ENCODE measurements at places on chromosomes 1 and 21.

- DNase-seq, result no peak
These were observed 35.1 kb downstream of the NUAK2 start for GRCh38 chr1:205286335-205286950.

DNA sequence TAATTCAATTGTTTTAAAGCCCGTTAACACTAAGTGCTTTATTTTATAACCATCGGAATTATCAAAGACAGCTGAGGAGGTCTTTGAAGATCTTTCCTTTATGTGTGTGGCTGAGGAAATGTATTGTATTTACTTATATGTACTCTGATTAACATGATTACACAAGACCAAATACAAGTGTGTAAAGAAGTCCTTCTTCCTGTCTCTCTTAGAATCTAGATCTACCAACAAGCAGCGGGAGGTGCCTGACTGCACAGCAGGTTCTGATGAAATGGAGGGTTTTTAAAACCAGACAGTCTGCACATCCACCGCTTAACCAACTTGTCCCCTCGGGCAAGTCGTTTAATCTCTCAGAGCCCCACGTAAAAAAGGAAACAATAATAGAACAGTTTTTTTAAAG is 240.5 kb upstream of the MAP1LC3C start:
- DNase-seq, result no peak

DNA sequence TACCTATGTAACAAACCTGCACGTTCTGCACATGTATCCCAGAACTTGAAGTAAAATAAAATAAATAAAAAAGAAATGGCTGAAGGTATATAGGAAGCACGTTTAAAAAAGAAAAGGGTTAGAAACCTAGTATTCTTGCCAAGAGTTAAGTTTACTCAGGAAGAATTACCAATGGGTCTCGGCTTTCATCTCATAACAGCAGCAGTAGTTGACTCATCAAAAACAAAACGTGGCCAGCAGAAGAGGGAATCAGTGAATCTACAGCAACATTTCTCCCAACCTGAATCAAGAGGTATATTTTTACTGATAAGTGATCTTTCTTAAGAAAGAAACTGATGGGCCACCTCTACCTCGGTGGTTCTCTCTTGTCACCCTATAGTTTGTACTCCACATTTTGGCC is 340.3 kb downstream of the BRINP2 start:
- DNase-seq, result no peak

- DNase-seq, result no peak
These were observed 750 bp downstream of the NECAP2 start for GRCh38 chr1:16441282-16441665.

DNA sequence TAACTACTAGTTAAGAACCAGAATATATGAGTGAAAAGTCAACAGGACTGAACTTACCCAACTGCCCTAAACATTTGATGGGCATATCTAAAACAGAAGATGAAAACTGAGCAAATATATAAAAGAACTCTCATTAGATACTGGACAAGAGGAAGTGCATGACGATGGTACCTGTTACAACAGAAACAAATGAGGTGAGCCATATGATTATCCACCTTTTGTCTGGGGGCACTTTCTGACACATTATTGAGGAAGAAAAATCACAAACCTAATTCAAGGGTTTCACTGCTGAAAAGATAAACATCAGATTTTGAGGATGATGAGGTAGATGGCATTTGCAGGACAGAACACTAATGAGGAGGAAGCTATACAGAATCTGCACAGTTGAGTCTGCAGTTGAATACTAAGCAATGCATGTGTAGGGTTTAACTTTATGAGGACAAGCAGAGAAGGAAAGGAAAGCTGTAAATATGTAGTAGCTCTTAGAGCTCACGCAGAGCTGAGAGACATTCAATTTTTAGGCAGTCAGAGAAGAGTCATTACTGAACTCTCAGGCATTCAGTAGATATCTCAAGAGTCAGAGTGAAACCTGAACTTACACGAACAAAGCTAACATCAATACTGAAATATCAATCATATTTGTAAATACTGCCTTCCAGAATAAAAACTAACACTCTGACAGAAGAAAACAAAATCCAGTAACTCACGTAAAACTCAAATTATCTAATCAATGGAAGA is 262.1 kb downstream of the AKT3 start:
- no peak for DNase-seq

DNA sequence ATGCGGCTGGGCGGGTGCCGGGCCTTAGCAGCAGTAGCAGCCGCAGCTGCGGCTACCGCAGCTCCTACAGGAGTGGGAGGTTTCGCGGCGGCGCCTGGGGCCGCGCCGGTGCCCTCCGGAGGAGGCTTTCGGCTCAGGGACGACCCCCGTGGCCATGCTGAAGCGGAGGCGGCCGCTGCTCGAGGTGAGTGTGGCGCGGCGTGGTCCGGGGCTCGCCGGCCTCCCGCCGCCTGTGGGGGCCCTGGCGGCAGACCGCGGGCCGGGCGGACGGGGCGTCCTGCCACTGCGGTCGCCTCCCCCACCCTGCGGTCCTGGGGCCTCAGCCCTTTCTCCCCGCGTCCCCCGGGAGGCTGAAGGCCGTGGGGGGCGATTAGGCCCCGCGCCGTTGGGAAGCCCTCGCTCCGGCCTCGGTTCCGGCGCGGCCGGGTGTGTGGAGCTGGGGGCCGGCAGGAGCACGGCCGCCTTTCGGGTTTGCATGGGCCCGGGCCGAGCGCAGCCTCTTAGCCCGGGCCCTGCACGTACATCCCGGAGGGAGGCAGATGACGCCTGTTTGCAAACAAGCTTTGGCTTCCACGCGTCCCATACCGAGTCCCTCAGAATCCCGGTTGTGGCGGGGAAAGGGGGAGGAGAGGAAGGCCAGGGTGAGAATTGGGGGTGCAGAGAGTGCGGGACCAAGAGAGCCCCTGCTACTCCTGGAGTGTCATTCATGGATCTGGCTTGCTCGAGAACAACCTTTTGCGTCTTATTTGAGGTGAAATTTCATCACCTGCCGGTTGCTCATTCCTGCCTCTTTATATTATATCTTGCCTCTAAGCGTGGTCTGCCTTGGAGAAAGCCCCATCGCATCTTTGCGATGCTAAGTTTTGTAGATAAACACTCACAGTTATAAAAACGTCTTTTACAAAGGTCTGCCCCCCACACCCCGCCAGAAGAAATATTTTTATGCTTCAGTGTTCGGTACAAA is 613 bp downstream of the ZFYVE9 start:
- DNase-seq, result no peak

DNA sequence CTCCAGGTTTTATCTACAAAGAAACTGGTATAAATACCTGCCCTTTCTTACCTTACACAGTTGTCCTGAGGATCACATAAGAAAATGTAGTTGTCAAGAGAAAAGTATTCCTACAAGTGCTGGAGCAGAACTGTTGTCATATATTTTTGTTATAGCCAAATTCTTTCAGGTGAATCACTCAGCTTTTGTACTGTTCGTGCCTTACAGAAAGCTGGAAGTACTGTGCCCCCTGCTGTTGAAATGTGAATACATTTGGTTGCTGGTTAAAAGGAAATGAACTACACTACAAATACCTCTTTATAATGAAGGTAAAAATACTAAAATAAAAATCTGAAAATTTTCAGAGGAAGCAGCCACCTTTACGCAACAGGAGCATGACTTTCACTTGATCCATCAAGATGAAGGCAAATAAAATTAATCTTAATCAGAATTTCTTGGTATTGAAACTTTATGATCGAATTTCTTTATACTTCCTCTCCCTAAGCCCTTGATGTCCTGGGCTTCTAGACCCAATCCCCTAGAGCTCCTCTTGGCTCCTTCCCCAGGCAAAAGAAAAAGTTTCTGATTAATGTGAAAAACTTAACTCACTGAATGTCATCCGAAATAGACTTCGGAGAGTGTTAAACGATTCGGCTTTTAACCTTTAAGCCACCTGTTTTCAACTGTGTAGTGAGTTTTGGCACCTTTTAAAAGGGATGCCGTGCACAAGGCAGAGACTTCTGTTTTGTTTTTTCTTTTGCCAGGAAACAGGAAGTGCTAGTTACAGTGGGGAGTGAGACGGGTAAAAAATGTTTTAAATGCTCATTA is 12.5 kb downstream of the CHML start:
- DNase-seq, result peak; percentile 53

- no peak for DNase-seq
These were observed 315.3 kb upstream of the C1orf174 start for GRCh38 chr1:4215391-4215790.

GRCh38 chr1:174999936-175000696 is at the start of gene CACYBP:
CACYBP (plus strand) TSS chr1:174999947; CDS start chr1:175000181, 234 bp downstream.
- no peak for DNase-seq

GRCh38 chr1:104780470-104781078 is 1030.9 kb downstream of the AMY1C start:
- no peak for DNase-seq

- DNase-seq, result no peak
These were observed 31.7 kb upstream of the COG2 start for GRCh38 chr1:230610589-230610988.

DNA sequence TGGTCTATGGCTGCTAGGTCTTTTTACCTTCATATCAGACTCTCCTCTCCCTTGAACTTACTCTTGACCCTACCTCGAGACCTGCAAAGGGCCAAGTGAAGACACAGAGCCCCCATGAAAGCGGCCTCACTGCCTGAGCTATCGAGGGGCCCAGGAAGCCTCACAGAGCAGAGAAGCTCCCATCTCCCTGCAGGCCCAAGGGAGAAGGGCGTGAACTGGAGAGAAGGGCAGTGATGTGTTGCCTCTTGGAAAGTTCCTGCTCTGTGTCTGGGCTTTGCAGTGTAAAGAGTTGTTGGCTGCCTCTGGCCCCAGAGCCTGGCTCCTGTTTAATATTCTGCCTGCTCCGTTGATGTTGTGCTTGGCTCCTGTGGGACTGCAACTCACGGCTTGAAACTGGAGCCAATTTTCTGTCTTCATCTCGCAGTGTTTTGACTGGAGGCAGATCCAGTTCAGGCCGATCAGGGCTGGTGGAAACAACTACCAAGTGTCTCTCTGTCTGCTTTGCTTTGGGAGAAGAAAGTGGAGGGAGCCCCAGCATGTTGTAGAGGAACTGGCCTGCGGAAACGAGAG is 4.3 kb downstream of the SERTAD4 start:
- DNase-seq, result no peak

GRCh38 chr1:199020904-199021303 is 382.1 kb downstream of the PTPRC start:
- DNase-seq, result no peak

DNA sequence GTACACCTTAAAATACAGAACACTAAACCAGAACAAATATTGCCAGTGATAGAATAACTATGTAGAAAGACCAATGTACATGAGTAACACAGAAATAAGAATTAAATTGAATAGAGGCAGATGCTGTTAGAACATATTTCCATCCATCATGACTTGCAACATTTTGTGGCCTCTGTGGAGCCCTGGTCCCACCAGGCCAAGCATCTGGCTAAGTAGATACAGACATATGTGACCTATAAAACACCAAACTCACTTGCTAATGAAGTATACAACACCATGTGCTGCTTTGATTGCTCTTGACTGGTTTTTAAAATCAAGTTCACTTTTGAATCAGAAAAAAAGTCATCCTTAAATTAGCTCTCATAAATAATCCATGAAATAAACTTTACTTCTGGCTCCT is 20.5 kb downstream of the SLC19A2 start:
- no peak for DNase-seq

GRCh38 chr21:36055551-36055950 is 4.8 kb downstream of the SETD4 start:
- no peak for DNase-seq

DNA sequence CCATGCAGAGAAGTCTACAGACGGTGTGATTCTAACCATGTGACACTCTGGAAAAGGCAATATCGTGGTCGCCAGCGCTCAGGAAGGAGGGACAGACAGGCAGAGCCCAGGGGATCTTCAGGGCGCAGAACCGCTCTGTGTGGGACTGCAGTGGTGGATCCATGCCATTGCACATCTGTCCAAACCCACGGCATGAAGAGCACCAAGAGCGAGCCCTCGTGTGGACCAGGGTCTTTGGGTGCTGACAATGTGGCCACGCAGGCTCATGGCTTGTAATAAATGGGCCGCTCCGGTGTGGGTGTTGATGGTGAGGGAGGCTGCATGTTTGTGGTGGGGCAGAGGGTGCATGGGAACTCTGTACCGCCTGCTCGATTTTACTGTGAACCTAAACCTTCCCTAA is 25.3 kb upstream of the POFUT2 start:
- no peak for DNase-seq

DNA sequence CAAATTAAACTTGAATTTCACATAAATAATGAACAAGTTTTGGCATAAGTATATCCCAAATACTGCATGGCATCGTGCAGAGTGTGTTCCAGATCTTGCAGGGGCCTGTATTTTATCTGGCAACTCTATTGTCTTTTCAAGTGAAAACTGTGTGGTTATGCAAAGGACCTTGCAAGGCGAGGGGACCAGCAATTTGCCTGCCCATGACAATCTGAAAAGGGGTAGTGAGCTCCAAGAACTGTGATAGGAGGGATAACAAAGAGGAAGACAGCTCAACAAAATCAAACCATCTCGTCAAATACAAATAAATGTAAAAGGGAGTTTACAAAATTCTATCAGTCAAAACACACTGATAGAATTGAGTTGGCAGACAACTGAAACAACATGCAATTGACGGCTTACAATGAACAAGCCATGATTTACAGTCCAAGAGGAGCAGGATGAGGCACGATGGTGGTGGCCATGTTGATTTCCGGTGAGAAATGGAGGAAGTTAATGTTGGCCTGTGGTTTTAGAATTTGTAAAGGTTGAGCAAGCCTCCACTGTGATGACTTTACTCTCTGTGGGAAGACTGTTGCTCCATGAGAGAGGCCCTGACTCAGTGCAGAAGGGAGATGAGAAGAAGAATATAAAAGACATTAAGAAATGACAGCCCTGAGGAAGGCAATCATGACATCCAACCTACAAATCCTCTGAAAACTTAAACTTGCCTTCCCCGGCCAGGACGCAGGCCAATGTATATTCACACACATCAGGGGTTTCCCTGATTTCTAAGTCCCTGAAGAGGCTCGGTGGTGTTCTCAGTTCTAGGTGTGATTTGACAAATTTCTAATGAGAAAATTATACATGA is 132.2 kb downstream of the ADSS2 start:
- DNase-seq, result no peak

- no peak for DNase-seq
These were observed 49.6 kb downstream of the PLA2G4A start for GRCh38 chr1:186878356-186878755.

DNA sequence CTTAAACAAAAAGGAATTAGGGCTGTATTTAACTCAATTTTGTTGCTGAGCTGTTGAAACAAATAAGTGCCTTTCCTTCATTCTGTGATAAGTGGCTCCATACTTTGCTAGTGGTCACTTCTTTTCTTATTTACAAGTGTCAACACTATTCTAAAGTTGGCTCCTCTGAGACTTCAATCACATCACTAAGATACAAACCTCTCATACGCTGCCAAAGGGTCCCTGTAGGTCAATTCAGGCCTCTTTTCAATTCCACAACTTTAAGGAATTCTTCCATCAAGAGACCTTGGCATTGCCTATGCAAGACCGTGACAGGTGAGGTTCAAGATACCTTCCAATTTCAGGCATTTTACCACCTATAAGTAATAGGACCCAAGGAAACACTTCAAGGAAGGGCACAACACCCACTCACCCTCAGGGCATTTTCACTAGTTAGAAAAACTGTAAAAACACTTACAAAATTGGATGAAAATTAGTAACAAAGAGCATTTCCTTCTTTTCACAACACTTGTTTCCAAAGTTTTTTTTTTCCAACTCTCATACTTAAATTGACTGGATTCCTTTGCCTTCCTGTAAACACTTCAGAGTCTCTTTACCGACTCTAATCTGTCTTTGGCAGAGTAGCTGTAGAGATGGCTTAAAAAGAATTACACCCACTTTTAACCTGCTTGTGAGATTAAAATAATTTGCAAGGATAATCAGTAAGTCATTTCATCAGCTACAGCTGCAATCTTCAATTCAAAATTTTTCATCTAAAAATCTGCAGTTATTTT is 24.5 kb downstream of the SERBP1 start:
- DNase-seq, result no peak

- DNase-seq, result no peak
These were observed 3.6 kb downstream of the AKR1A1 start for GRCh38 chr1:45554198-45554597.
